ENCODE measurements at places on chromosomes 3 and 15.

DNA sequence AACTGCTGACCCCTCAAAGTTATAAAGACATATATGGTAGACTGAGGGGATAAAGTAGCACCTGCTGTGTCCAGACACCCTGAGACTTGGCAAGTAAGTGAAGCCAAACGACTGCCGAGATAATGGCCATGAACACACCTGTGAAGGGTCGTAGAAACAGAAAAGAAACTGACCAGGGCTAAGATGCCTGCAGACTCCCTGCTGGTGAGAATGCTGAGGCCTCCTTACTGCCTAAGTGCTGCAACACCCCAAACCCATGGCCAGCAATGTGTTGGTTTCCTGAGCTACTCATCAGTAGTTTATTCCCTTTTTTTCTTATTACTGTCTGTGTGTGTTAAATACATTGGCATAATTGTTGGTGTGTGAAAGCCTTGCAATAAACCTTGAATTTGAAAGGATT lies 233.8 kb downstream of the ZNF385D start:
- no peak for DNase-seq

DNA sequence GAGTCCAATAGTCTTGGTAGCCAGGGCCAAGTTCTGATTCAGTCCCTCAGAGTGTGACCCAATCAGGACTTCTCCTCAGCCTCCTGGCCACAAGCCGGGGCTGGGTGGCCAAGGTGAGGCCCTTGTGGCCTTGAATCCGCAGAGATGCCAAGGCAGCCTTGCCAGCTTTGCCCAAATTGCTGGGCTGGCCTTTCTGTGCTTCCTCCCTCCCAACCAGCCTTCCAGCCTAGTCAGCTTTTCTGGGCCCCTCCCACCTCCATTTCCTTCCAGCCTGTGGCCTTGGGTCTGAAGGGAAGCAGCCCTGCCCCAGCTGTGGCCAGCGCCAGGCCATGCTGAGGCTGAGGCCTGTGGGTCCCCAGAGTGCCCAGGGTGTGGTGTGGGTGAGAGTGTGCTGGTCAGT lies 34.3 kb upstream of the ANKDD1A start:
- no peak for DNase-seq

- no peak for DNase-seq
Observed at GRCh38 chr15:90593499-90594158, 63.9 kb downstream of the CRTC3 start.

DNA sequence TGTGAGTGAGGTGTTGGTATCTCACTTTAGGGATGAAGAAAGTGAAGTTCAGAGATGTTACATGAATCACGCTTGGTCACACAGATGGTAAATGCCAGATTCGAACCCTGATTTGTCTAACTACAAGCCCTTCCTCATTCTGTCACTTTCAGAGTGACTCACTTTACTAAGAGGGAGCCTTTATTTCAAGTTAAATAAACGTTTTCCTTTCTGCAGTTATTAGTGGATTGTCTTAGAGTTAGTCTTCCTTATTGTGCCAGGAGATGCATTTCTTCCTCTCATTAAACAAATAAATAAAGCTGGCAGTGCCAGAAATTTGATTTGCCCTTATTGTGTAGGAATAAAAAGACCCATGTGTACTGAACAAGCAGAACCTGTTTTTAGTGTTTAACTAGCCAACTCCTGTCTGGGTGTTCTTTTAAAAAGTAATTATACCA lies 162.5 kb downstream of the AKAP13 start:
- no peak for DNase-seq

DNA sequence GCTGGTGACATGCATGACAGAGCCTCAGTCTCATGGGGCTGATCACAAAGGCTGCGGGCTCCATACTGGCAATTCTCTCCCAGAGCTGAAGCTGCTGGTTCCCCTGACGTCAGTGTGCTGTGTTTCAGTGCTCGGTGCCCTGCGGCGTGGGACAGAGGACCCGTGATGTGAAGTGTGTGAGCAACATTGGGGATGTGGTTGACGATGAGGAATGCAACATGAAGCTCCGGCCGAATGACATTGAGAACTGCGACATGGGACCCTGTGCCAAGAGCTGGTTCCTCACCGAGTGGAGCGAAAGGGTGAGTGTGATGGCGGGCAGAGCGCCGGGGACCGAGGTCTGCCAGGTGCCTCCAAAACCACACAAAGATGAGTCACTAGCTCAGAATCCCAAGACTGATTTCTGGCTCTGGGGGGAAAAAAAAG lies 62.0 kb upstream of the NR2E3 start:
- no peak for DNase-seq

GRCh38 chr3:52650439-52650838 lies 35.3 kb downstream of the PBRM1 start:
- no peak for DNase-seq

GRCh38 chr15:52338058-52338457 lies 42.5 kb upstream of the MYO5C start:
- DNase-seq: no peak

DNA sequence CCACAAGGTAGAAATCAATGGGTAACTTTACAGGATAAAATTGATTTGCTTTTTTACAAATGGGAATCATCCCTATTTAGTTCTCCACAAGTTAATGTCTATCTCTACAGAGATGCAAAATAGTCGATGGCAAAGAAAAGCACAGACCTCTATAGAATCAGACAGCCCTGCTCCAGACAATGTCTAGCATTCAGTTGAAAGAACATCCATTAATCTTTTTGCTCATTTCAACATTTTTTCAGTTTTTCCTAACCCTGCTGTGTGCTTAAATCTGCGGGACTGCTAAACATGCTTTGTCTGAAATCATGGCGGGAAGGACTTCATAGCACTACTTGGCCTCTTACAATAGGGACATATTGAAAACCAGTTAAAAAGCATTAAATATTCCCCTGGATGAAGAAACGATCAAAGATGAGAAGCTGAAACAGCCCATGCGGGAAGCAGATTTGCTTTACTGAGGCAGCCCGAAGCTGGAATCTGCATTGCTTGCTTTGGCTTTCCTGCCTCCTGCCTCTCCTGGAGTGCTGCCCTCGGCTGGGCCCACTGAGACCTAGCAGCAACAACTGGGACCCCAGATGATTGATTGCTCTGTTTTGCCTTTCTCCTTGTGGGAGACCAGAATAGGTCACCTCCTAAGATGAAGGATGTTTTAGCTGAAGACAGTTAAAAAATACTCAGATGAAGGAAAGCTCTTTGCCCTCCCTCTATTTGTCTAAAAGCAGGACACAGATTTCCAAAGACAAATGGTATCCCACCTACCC lies 38.5 kb upstream of the RASGRP1 start:
- DNase-seq: no peak

DNA sequence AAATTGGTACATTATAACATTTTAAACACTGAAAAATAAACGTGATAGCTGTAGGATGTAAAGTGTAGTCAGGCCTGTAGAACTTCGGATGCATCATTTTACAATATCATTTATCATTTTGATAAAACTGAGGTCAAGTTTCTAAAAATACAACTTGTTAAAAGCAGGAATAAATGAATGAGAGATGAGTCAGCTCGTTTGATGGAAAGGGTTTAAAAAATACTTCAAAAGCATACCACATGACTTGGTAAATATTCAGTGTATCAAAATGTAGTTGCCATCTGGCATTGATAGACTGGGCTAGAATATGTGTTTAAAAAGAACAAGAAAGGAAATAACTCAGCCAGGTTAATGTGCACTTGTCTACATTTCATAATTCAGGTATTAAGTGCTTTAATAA lies 357.0 kb downstream of the TIGIT start:
- DNase-seq: no peak

DNA sequence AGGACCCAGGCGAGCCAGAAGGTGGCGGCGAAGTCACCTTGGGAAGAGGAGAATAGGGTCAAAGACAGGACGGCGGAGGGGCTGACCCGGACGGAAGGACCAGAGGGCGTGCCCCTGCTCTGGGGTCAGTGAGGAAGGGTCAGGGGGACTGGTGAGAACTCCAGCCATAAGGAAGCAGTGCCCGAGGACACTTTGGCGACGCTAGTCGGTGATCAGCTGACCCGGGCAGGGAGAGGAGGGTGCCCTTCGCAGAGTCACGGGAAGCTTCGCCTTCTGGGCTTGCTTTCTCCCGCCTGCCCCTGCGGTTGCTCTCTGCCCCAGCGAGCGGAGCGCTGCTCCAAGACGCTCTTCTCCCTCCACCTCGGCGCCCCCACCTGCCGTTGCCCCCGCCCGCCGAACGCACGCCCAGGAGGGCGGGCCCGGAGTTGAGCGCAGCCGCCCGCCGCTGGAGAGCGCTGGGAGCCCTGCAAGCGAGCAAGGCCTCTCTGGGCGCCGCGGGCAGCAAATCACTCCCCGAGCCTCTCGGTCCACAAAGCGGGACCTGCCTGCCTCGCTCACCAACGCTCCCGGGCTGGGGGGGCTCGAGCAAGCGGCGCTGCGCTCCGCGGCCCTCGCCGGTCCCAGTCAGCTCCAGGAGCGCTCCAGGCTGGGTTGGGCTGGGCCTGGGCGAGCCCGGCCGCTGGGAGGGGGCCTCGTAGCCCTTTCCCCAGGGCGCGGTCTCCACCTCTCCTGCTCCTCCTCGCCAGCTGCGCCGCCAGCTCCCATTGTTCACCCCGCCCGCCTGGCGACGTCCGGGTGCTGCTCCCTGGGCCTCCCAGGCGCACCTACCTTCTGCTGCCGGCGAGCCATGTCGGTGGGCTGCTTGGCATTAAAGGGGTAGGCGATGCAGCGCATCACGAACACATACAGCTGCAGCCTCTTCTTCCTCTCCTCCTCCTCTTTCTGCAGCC lies 1.2 kb downstream of the CADPS start:
- no peak for DNase-seq

DNA sequence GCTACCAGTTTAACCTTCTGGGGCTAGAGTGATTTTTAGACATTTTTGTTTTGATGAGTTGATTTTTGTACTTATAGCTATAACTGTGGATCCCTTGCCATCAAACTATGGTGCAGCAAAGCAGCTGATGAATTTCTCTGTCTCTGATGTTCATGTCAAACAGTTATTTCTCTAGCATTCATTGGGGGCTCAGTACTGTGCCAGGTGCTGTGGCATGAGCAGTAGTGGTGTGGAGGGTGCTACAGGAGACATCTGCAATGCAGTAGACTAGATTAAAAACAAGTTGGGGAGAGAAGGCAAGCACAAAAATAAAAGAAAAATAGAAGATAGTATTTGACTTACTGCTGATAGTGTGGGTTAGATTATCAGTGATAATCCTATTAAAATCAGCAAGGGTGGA lies 95.3 kb downstream of the AKAP13 start:
- no peak for DNase-seq

DNA sequence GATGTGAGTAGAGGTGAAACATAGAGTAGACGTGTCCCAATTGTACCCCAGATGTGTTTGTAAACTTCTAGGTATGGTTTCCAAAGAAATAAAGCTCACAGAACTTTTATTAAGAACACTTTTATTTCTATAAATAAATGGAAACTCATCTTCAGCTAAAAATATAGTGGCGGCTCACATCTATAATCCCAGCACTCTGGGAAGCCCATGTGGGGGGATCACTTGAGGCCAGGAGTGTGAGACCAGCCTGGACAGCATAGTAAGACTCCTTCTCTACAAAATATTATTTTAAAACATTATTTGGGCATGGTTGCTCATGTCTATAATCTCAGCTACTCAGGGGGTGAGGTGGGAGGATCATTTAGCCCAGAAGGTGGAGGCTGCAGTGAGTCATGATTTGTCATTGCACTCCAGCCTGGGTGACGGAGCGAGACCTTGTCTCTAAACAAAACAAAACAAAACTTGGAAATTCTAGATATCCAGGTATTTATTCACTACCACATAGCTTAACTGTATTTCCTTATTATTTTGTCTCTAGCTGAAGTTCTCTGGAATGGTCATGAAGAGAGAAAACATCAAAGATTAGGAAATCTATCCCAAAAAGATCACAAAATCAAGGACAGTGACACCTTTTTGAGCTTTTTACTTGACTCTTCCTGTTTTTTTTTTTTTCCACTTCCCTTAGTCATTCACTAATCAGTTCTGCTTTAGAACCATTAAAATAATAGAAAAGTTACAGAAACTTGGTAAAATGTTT lies 258.1 kb downstream of the TIGIT start:
- DNase-seq: no peak

- DNase-seq: no peak
Observed at GRCh38 chr3:140378571-140379340, 299.1 kb upstream of the TRIM42 start.

DNA sequence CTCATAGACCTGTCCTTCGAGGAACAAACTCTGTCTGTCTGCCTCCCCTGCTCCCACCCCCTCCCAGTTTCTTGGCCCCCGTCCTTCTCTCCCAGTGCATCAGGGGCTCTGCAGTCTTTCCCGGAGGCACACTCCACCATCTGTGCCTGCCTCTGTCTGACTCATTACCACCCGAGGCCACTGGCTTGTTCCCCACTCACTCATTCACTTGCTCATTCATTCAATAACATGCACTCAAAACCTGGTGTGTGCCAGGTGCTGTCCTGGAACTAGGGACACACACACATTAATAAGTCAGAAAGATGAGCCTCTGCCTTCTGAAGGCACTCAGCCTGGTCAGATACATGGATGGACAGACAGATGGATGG lies 12.4 kb downstream of the AMIGO3 start:
- DNase-seq: no peak

DNA sequence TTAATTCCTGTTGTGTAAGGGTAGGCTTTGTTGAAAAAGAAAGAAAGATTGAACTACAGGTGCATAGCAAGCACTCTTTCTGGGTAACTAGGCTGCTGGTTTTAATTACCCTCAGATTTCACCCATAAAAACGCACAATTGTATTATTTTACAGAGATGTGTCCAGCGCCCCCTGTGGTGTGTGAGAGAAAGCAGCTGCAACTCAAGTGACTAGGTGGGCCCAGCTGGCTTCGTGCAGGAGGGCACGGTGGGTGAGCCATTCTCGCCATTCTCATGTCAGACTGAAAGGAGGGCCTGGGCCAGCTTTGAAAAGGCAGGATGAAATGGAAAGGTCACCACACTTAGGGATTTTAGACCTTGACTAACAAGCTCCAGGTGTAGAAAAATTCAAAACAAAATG lies 122.6 kb downstream of the LRIG1 start:
- no peak for DNase-seq

DNA sequence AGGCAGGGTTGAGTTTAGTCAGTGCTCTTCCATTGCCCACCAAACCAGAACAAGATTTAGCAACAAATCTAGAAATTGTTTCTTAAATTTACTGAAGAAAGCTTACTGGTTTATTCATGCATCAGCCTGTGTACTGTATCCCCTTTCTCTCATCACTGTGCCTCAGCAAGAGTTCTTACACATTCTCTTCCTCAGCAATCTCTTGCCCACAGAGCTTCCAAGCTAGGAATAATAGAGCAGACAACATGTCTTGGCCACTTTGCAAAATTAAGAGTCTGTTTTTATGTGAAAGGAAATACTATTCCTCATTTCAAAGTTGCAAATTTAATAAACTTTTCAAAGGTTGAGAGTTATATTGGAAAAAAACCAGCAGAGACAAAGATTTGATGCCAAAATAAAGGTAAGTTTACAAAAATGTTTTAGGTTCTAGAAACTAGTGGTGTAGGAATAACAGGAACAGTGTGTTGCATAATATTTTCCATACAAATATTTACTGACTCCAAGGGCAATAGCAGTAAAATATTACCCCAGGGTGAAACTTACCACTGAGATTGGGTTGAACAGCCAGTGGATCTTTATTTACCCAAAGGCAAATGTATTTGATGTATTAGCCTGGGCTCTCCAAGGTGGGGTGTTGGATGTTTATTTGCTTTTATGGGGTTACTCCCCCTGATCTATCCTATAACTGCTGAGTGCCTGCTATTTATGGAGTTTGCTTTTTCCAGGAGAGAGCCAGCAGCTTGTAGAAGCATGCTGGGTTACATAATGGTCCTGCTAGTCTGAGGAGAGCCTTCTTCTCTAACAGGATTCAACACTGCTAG lies 276.7 kb downstream of the ADAMTSL3 start:
- no peak for DNase-seq

Measured in stimulated activated CD8-positive, alpha-beta memory T cell treated with anti-CD3 and anti-CD28 coated beads, Interleukin-4, amount 100 ng/mL, for 4 hours (primary cell).